BJ (cell line): ENCODE measurements at places on chromosomes 3 and 15.
A peak's percentile ranks its signal among the peaks of the same experiment; 100 is the strongest.

DNA sequence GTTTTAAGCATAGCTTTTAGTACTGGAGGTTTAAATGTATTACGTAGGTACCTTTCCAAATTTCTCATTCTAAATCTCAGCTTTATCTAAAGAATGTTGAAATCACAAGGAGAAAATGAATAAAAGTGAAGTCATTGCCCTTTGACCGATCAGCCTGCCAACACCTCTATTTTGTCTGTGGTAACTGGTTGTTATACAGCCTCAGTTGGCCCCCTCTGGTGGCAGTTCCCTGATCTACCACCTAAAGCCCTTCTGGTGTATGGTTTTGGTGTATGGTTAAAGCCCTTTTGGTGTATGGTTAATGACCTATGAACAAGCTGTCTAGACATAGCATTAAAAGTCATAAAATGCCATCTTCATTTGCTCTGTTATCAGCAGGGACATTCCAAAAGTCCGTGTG, 378.2 kb upstream of the AZI2 start:
- no peak for DNase-seq

DNA sequence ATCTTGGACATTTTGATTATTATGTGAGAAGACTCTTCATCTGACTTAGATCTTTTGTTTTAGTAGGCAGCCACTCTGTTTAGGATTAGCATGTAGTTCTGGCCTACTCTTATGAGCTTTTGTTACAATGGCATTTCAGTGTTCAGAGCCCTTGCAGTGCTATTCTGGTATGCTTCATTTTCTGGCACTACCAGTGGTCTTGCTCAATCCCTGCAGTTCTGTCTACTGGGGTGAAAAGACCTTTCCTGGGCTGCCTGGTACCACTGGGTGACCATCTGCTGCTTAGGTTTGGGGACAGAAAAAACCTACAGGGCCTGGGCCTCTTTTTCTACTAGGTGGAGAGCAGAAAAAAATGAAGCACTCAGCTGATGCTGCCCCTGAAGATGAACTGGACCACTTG, 42.5 kb downstream of the IL16 start:
- DNase-seq = no peak

- no peak for DNase-seq
These were observed 29.3 kb downstream of the MAP2K5 start for GRCh38 chr15:67571648-67572415.

DNA sequence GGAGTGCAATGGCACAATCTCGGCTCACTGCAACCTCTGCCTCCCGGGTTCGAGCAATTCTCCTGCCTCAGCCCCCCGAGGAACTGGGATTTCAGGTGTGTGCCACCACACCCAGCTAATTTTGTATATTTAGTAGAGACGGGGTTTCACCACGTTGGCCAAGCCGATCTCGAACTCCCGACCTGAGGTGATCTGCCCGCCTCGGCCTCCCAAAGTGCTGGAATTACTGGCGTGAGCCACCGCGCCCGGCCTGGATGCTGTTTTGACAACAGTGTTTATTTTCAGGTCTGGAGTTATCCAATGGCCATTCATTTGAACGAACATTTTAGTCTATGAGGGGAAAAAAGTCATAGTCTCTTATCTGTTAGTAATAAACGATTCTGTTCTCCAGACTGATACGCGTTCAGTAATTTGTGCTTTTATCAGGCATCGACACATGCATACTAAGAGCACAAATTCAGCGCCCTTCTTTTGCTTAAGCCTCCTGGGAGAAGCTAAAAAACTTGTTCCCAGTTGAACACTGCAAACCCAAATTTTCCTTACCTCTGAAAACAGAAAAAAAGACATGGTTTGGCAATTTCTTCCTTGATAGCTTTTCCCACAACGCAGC, 1.3 kb downstream of the B3GALNT1 start:
- DNase-seq = no peak

DNA sequence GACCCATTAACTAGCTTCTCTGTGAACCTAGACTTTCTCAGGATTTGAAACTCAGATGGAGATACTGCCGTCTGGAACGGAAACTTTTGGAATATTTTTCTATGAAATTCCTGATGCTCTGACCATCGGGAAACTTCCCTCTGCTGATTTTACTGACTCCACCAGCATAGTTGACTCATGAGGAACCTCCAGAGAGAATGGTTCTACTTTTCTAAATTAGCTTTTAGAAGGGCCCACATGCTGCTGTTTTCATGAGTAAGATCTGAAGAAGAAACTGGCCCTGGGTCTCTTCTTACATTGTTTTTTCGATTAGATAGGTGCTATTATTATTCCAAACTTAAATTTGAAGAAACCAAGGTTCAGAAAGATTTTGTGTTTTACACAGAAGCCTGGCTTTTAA, 326.3 kb upstream of the NR2E3 start:
- no peak for DNase-seq

DNA sequence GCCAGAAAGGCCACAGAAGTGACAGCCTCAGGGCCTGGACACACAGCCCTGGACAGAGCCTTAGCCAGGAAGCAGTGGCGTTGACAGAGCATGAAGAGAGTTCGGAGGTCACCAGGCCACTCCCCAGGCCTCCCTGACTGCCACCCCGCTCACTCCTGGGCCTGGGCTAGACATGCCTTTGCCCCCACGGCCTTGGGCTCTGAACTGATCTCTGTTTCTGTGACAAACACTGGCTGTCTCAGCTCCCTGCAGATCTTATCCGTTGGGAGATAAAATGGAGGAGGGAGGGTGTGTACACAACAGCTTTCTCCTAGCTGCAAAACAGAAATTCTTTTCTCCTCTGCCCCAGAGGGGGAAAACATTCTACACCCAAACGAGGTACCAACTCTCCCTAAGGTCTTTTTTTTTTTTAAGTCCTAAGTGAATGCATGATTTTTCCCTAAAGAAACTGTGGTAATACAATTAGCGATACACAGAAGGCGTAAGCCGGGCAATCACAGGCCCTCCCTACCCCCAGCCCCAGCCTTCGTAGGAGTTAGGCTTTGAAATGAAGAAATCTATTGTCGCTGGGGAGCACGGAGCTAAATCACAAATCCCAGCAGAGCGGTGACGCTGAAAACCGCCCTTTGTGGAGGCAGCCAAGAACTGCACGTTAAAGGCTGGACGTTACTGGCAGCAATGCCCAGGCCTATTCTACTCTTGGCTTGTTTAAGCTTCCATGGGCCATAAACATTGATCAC, 45.0 kb downstream of the SRGAP3 start:
- DNase-seq = no peak

DNA sequence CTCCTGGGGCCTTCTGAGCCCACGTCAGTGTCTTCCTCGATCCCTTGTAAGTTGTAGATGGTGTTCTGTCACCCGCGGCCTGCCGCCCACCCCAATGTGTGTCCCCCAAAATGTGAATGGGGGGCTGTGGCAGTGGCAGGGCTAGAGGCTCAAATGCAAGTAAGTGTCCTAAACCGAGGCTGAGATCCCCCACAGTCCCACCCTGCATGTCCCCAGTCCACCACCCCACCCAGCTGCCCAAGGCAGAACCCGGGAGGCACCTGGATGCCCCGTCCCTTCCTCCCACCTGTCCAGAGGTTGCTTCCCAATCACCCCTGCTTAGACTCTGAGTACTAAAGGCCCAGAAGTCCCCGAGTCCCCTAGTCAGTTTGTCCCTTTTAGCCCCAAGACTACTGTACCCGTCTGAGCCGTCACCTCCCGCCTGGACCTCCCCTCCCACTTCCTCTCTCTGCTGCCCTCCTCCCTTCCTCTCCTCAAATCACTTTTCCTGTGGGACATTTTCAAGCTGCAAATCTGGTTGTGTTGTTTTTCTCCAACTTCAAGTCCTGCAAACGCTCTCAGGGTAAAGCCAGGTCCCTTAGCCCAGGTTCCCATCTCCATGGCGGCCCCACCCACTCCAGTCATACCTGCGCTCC, 11.8 kb upstream of the PLXND1 start:
- no peak for DNase-seq

- no peak for DNase-seq
These were observed 37.4 kb upstream of the P2RY12 start for GRCh38 chr3:151421938-151422337.

- no peak for DNase-seq
These were observed 186.7 kb downstream of the NFKBIZ start for GRCh38 chr3:102036017-102036416.

DNA sequence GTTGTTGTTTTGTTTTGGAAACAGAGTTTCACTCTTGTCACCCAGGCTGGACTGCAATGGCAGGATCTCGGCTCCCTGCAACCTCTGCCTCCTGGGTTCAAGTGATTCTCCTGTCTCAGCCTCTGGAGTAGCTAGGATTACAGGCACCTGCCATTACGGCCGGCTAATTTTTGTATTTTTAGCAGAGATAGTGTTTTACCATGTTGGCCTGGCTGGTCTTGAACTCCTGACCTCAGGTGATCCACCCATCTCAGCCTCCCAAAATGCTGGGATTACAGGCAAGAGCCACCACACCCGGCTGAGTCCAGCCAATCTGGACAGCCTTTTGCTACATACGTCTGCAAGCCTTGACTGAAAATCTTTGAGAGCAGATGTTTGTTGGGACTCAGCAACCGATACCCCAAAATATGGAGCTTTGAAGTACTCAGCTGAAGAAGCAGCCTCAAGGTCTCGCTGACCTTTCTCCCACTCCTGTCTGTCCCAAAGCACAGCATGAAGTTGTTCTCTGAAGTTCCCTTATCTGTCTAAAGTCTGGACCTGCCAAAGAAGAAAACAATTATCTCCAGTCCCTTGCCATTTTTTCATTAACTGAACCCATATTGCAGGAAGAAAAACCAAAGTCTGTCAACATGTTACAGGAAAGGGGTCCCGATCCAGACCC, 9.6 kb upstream of the NUP210 start:
- no peak for DNase-seq

GRCh38 chr3:153052096-153052460, 109.9 kb upstream of the RAP2B start:
- peak; percentile 74 for DNase-seq

DNA sequence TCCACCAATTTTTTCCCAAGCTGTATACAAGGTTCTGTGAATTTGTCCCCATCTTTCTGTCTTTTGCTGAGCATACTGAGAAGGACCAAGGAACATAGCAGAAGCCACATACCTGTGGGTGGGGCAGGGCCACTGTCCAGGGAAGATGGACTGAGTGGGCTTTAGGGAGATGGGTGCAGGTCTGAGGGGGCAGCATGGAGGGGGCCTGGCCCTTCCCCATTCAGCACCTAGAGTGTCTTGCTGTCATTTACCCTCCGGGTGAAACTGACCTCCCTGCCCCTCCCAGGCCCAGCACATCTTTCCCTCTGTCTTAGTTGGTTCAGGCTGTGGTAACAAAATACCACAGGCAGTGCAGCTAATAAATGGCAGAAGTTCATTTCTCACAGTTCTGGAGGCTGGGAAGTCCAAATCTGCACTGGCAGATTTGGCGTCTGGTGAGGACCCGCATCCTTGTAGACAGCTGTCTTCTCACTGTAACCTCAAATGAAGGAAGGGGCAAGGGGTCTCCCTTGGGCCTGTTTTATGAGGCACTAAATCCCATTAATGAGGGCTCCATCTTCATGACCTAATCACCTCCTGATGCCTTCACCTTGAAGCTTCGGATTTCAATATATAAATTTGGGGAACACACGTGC, 180.0 kb upstream of the SMAD3 start:
- DNase-seq = no peak

GRCh38 chr3:54830658-54831057, 97.2 kb downstream of the LRTM1 start:
- no peak for DNase-seq

DNA sequence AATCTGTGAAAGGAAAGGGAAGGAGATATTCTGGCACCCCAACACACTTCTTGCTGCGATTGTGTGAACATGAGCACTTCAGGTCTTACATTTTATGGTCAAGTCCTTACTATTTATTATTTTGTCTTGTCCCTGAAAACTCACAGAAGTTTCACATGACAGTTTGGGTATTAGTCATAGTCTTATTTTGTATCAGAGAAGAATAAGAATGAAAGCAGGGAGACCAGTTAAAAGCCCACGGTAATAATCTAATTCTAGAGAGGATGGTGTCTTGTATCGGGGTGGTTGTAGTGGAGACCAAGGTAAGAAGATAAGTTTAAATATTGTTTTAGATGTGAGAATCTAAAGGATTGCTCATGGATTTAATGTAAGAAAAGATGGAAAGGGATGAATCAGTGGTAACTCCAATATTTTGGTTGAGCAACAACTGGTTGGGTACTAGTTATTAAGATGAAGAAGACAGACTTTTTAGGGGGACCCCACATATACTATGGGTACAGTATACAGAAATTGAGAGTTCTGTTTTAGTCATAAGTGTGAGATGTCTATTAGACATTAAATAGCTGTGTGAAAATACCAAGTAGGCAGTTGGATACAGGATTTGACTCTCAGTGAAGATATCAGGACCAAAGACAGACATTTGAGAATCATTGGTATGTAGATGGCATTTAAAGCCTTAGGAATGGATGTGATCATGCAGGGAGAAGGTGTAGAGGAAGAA, 227.6 kb downstream of the MFSD1 start:
- DNase-seq = no peak

DNA sequence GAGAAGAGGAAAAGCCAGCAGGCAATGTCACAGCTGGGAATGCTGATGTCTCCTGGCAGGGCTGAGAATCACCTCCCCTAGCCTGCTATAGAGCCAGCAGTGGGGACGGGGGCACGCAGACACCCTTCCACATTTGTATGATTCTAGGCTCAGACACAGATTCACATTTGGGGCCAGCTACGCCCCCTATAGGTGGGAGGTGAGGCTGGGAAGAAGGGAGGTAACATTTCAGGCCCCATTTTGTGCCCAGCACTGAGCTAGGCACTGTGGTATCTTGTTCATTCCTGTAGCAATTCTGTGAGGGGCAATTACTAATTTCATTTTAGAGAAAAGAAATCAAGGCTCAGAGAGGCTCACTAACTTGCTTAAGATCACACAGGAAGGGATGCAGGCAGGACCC, 15.9 kb upstream of the ACAD9 start:
- no peak for DNase-seq

- no peak for DNase-seq
These were observed 103.0 kb upstream of the TBL1XR1 start for GRCh38 chr3:177300039-177300833.

- no peak for DNase-seq
These were observed 4.2 kb downstream of the UBAP1L start for GRCh38 chr15:65110676-65111292.
